Osteoblast (primary cell): ENCODE measurements at places on chromosomes 1 and 21. TPM values are rescaled to one million over a fixed set of nuclear protein-coding genes. Genes with fewer than 3 reads are reported as not detected.

Gene C1QB
- 0.72 TPM in 1 of 2 replicates, not detected in the other for total RNA-seq

Gene SERTAD4
- total RNA-seq: 2.9 and 8.0 TPM in 2 replicates

GRCh38 chr1:37147392-37147831 is 113.1 kb upstream of the GRIK3 start:
- no peaks in the 10 kb centered on the region for H3K36me3 ChIP-seq
- H3K27ac ChIP-seq: no peak overlapping the region
- H3K4me1 ChIP-seq: no peaks in the 10 kb centered on the region
- no peak for DNase-seq

DNA sequence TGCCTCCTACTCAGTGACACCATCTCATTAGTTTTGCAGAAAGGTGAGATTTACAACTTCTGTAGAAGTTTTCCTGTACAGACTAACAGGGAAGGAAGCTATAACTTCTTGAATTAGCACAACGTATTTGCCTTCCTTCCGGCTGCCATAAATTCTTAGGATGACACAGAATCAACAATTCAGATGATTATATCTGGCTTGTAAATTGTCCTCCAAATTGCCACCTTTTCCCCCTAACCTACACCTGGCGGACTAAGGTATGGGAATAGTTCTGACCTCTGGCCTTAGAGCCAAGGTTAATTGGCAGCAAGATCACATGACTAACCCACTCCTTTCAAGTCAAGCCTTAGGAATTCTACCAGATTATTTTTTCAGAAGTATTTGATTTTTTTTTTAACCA is 284.3 kb downstream of the LMO4 start:
- no peak overlapping the region for H3K4me3 ChIP-seq
- no peaks in the 10 kb centered on the region for H3K27me3 ChIP-seq
- H3K27ac ChIP-seq: no peak overlapping the region
- no peaks in the 10 kb centered on the region for H3K4me1 ChIP-seq
- no peaks in the 10 kb centered on the region for H3K36me3 ChIP-seq

- no peak overlapping the region for H3K4me3 ChIP-seq
- peaks cover 31% of the 10 kb centered on the region for H3K4me1 ChIP-seq
- no peaks in the 10 kb centered on the region for H3K27me3 ChIP-seq
- peaks cover 3% of the 10 kb centered on the region for H3K36me3 ChIP-seq
These were observed 79.6 kb upstream of the SLFNL1 start for GRCh38 chr1:41101076-41101475.

GRCh38 chr1:207321790-207322645 is 540 bp downstream of the CD55 start:
- peak; percentile 67 for DNase-seq
- no peaks in the 10 kb centered on the region for H3K36me3 ChIP-seq
- peak overlapping the region; percentile 65 for H3K27ac ChIP-seq
- H3K4me1 ChIP-seq: peaks cover 10% of the 10 kb centered on the region
- peaks cover under 1% of the 10 kb centered on the region for H3K27me3 ChIP-seq

DNA sequence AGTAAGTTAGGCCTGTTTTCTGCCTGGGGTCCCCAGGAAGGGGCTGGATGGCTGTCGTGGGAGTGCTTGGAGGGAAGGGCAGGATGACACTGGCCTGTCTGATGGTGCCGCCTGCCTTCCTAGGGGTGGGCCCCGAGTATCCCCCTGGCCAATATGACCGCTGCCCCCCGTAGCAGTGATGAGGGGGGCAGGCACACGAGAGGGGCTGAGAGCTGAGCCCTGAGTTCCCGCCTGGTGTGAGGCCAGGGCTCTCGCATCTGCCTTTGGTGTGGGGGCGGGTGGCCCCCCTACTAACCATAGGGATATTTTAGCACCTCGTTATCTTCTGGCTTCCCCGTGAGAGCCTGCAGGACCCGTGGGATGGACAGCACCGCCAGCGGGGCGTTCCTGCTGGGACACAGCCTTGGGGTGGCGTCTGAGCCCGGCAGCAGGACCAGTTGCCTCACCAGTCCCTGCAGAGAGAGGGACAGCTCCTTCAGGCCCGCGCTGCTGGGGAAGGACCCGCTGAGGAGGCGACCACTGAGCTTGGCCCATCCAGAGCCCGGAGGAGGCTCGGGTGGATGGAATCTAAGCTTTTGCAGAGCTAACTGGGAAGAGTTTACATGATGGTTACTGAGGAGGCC is 10.4 kb downstream of the KRTAP10-1 start:
- DNase-seq: peak; percentile 81
- H3K27ac ChIP-seq: no peak overlapping the region
- no peaks in the 10 kb centered on the region for H3K4me1 ChIP-seq
- no peaks in the 10 kb centered on the region for H3K36me3 ChIP-seq

DNA sequence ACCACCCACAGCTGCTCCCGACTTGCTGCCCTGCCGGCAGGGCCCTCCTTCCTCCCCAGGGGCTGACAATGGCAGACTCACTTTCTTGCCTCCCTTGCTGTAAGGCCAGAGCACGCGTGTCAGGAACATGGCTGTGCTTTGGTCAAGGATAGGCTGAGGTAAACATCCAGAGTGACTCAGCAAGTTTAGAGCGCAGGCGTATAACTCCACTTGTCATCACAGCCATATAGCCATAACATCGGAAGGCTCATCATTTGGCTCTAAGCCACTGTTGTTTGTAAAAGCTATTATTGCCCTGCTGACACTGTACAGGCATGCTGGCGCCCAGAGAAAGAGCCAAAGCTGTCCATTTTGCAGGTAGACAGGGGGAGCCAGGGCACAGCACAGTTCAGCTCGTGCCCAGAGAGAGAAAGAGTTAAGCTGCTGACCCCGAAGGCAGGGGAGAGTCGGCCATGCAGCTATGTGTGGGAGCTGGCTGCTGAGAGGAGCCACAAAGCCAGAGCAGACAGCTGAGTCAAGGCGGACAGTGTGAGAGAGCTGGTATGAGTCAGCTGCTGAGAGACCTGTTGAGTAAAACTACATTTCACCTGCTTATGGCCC is 60.6 kb downstream of the GNG4 start:
- H3K4me3 ChIP-seq: peak overlapping the region; percentile 12
- no peaks in the 10 kb centered on the region for H3K36me3 ChIP-seq
- H3K27ac ChIP-seq: peak overlapping the region; percentile 58
- H3K4me1 ChIP-seq: peaks cover 9% of the 10 kb centered on the region
- DNase-seq: peak; percentile 94
- peaks cover 13% of the 10 kb centered on the region for H3K27me3 ChIP-seq

GRCh38 chr1:29279951-29280391 is 43.6 kb downstream of the PTPRU start:
- H3K27me3 ChIP-seq: no peaks in the 10 kb centered on the region
- no peak overlapping the region for H3K27ac ChIP-seq

GRCh38 chr1:109802136-109802900 is 38.6 kb upstream of the EPS8L3 start:
- no peaks in the 10 kb centered on the region for H3K36me3 ChIP-seq
- no peak for DNase-seq
- H3K27ac ChIP-seq: peak overlapping the region; percentile 47
- H3K4me3 ChIP-seq: no peak overlapping the region

- H3K36me3 ChIP-seq: no peaks in the 10 kb centered on the region
- no peaks in the 10 kb centered on the region for H3K27me3 ChIP-seq
- no peak overlapping the region for H3K4me3 ChIP-seq
- H3K4me1 ChIP-seq: peaks cover 7% of the 10 kb centered on the region
- no peak for DNase-seq
- no peak overlapping the region for H3K27ac ChIP-seq
These were observed 25.0 kb downstream of the LAMB3 start for GRCh38 chr1:209627027-209627731.

- DNase-seq: peak; percentile 0
- no peak overlapping the region for H3K27ac ChIP-seq
- no peaks in the 10 kb centered on the region for H3K36me3 ChIP-seq
- H3K27me3 ChIP-seq: no peaks in the 10 kb centered on the region
These were observed 43.0 kb downstream of the PRKAB2 start for GRCh38 chr1:147129116-147129873.

Gene LUZP1
- 29.5 and 30.0 TPM in 2 replicates for total RNA-seq

DNA sequence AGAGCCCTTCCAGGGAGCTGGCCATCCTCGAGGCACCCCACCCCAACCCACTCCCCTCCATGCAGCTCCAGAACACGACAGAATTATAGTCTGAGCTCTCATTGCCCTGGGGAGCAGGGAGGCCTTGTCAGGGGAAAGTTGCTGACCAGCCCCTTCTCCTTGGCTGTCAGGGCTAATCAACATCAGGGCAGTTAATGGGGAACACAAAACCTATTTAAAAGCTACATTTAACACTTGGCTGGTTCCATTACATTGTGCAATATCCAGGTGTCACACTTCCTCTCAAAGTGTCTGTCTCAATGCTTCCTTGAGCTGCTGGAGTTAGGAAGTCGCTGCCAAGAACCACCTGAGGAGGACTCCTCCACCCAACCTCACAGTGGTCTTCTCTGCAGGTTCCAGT is 111.8 kb upstream of the GRIK3 start:
- no peak overlapping the region for H3K27ac ChIP-seq
- no peak overlapping the region for H3K4me3 ChIP-seq
- H3K36me3 ChIP-seq: no peaks in the 10 kb centered on the region
- no peaks in the 10 kb centered on the region for H3K27me3 ChIP-seq

Gene ERICH3
- total RNA-seq: not detected in 2 replicates

DNA sequence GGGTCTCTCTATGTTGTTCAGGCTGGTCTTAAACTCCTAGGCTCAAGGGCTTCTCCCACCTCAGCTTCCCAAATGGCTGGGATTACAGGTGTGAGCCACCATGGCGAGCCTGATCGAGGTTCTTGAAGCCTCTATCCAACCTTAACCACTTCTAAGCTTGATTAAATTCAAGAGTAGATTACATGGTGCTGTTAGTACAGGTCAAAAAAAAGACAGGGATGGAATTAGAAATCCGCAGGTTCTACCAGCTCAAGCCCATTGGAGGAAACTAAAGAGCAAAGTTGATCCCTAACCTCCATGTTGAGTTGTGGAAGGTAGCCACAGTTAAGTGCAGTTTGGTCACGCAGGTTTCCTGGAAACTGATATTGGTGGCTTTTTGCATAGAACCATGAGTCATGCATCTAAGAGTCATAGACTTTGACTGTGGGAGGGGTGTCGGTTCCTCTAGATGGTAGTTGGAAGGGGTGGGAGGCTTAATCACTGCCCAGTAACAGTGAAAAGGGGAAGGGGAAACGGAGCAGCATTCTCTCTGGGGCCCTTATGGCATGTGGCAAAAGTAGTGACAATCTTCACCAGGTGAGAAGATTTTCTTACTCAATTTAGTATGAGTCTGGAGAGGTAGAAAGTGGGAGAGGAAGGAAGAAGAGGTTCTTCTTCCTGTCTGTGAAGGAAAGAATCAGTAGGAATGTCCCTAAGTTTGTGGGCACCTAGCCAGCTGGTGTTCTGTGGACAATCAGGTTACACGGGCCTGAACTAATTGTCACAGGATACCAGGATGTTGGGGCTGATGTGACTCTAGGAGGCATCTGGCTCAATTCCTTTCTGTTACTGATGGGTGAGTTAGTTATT is 7.0 kb downstream of the CD53 start:
- no peaks in the 10 kb centered on the region for H3K27me3 ChIP-seq
- no peaks in the 10 kb centered on the region for H3K4me1 ChIP-seq
- no peak for DNase-seq
- H3K27ac ChIP-seq: no peak overlapping the region
- H3K36me3 ChIP-seq: no peaks in the 10 kb centered on the region

DNA sequence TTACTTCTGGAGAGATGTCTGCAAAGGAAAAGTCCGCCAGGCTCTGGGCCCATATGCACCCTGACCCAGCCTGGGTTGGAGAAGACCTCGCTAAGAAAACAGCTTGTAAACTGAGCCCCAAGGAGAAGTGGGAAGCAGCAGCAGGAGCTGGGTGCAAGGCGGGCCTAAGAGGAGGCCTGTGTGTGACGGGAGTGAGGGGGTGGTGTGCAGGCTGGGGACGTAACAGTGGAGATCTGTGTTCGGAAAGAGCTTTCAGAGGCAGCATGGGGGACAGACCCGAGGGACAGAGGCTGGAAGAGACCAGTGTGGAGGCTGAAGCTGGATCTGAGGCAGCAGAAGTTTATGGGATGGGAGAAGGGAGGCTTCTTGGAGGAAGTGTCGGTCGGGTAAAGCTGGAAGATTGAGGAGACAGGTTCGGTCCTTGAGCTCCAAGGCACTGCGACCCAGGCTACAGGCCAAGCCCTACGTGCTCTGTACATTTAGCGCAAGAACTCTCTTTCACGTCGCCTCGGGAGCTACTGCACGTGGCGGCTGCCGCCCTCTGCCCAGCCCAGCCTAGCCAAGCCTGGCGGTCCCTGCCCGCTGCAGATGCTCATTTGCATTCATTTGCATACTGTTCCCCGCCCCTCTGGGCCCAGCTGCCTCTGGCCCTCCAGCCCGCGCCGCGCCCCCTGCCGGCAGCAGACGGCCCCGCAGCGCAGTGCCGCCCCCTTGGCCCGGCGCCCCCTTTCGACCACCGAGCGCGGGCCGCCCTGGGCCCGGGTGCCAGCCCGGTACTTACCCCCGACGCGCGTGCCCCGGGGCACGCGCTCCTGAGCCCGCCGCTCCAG is 6.3 kb downstream of the HPCA start:
- H3K4me1 ChIP-seq: no peaks in the 10 kb centered on the region
- peaks cover 15% of the 10 kb centered on the region for H3K27me3 ChIP-seq
- DNase-seq: peak; percentile 95
- H3K4me3 ChIP-seq: peak overlapping the region; percentile 68
- no peaks in the 10 kb centered on the region for H3K36me3 ChIP-seq
- H3K27ac ChIP-seq: no peak overlapping the region

Gene CCDC185
- total RNA-seq: not detected in 2 replicates

DNA sequence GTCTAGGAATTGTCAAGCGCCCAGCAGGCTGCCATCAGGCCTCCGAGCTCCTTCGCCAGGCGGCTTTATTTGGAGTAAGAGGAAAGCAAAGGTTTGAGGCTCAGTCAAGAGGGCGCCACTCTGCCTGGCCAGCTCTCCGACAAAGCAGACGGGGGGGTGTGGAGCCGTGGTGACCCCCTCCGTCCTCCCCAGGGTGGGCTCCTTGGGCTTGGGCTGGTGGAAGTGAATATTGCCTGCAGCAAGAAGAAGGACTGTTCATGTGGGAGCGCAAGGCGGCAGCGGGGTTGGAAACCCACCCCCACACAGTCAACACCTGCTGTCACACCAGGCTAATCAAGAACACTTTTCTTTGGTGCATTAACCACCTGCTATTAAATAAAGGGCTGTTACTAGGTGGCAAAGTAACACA is 14.6 kb downstream of the EPHX1 start:
- no peaks in the 10 kb centered on the region for H3K27me3 ChIP-seq
- no peak overlapping the region for H3K4me3 ChIP-seq
- no peaks in the 10 kb centered on the region for H3K36me3 ChIP-seq
- DNase-seq: peak; percentile 72

Gene TSTD1
- total RNA-seq: 0.72 and 1.8 TPM in 2 replicates

Gene OR2T33
- not detected in 2 replicates for total RNA-seq

DNA sequence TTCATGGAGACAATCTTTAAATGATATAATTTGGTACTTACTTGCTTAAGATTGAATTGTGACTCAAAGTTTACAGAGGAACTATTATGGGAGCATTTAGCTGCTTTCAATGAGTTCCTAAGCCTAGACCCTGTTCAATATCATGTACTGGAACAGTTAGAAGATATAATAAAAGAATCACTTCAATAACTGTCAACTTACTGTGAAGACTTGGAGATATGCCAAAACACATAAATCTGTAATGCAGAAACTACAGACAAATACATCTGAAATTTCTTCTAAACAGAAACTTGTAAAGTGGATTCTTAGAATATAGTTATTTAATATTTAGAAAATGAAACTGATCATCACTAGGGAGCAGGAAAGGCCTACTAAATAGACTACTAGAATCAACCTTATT is 259.3 kb downstream of the HLX start:
- no peak overlapping the region for H3K4me3 ChIP-seq
- DNase-seq: no peak
- H3K27me3 ChIP-seq: no peaks in the 10 kb centered on the region
- no peaks in the 10 kb centered on the region for H3K36me3 ChIP-seq
- H3K4me1 ChIP-seq: no peaks in the 10 kb centered on the region

Gene C1orf141
- not detected in 2 replicates for total RNA-seq

Gene LCE2C
- not detected in 2 replicates for total RNA-seq
